Hair follicle dermal papilla cell (primary cell): ENCODE measurements at places on chromosomes 3 and 15. TPM values are rescaled to one million over a fixed set of nuclear protein-coding genes. Genes with fewer than 3 reads are reported as not detected.

PLSCR4 gene
- total RNA-seq = 67.3 TPM in 2 replicates

DPPA2 gene
- total RNA-seq = not detected in 2 replicates

C2CD4A gene
- not detected in 2 replicates for total RNA-seq

LRRIQ4 gene
- total RNA-seq = 0.16 and 0.36 TPM in 2 replicates

ARHGEF26 gene
- 0.61 and 1.3 TPM in 2 replicates for total RNA-seq

LIPH gene
- 0.65 TPM in 1 of 2 replicates, not detected in the other for total RNA-seq

SMC4 gene
- 39.8 and 42.4 TPM in 2 replicates for total RNA-seq

GOLGA6L4 gene
- total RNA-seq = 1.3 and 1.5 TPM in 2 replicates

GOLGA8K gene
- 0.32 TPM in 1 of 2 replicates, not detected in the other for total RNA-seq

ZPLD1 gene
- total RNA-seq = not detected in 2 replicates
